ENCODE measurements at places on chromosomes 7 and 10. TPM values are rescaled to one million over a fixed set of nuclear protein-coding genes. Genes with fewer than 3 reads are reported as not detected.

DNA sequence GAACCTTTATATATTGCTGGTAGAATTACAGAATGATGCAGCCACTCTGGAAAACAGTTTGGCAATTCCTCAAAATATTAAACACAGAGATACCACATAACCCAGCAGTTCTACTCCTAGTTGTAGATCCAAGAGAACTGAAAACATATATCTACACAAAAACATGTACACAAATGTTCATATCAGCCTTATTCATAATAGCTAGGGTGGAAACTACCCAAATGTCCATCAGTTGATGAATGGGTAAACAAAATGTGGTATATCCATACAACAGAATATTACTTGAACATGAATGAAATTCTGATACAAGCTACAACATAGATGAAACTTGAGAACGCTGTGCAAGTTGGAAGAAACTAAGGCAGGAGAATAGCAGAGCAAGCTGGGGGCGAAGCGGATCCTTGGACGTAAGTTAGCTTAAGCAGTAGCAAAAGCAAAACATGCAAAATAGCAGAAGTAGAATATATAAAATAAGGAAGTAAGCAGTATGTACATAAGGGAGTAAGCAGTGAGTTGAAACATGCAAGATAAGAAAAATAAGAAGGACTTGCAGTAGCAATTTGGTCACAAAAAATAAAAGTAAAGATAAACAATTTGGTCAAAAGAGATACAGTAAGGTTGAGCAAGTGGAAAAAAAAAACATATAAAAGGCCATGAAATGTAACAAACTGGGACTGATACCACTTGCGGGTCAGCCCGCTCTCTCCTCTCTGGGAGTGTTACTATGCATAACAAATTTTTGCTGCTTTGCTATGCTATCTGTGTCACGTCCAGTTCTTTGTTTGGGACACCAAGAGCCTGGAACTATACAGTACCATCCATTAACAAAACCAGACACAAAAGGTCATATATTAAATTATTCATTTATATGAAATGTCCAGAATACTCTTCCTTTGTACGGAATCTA lies 18.0 kb upstream of the HILPDA start:
- DNase-seq, result no peak
- peaks cover 2% of the 10 kb centered on the region for H3K4me1 ChIP-seq
- no peak overlapping the region for H3K4me3 ChIP-seq
- H3K27ac ChIP-seq, result no peak overlapping the region
- H3K27me3 ChIP-seq, result peaks cover 15% of the 10 kb centered on the region
- H3K36me3 ChIP-seq, result no peaks in the 10 kb centered on the region

DNA sequence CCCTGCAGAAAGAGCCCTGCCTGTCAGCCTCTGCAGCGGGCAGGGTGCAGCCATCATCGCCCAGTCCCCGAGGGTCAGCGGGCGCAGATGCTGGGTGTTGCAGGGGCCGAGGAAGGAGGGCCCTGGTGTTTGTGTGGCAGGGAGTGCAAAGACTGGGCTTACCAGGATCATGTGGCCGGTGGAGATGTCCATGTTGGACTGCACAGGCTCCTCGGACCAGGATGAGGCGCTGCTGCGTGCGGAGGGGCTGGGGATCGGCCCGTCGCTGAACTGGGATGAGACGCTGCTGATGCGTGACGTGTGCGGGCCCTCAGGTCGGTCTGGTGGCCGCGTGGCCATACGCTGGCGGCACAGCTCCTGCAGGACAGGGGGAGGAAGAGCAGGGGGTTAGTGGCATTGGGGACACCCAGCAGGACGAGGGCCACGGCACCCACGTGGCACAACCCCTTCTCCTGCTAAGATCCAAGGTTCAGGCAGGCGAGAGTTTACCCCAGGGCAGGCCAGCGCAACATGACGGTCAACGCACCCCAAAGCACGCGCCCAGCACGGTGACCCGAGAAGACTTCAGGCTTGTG lies 319.5 kb downstream of the DNAJB6 start:
- H3K27me3 ChIP-seq, result no peaks in the 10 kb centered on the region
- no peaks in the 10 kb centered on the region for H3K36me3 ChIP-seq
- H3K4me3 ChIP-seq, result no peak overlapping the region
- no peak for DNase-seq

DNA sequence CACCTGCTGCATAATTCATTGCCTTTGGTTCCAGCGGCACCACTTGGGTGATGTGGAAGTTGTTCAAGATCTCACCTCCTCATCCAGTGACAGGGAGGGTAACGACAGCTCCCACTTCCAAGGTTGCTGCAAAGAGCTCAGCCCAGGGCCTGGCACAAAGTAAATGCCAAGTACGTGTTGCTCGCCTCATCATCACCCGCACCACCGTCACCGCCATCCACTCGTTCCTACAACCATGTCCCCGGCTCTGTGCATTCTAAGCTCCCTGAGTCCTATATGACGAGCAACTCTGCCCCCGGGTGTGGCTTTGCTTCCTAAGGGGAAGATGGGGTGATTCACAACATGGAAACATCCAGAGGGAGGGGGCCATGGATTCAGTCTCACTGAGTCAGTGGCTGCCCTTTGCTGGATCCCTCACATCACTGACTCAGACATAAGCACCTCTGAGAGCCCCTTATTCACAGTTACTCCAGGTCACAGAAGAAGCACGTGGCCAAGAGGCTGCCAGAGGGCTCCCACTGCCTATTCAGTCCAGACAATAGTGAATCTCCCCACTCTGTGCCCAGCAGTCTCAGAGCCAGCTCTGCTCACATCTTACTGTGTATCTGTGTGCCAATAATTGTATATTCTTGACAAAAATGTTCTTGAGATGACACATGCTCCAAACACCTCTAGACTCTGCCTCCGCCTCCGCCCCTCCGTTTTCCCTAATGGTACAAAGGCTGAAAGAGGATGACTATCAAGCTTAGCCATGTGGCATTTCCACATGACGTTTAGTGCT lies 159.1 kb downstream of the GFRA1 start:
- H3K4me3 ChIP-seq, result no peak overlapping the region
- H3K4me1 ChIP-seq, result no peaks in the 10 kb centered on the region
- H3K27me3 ChIP-seq, result no peaks in the 10 kb centered on the region
- no peak overlapping the region for H3K27ac ChIP-seq

DNA sequence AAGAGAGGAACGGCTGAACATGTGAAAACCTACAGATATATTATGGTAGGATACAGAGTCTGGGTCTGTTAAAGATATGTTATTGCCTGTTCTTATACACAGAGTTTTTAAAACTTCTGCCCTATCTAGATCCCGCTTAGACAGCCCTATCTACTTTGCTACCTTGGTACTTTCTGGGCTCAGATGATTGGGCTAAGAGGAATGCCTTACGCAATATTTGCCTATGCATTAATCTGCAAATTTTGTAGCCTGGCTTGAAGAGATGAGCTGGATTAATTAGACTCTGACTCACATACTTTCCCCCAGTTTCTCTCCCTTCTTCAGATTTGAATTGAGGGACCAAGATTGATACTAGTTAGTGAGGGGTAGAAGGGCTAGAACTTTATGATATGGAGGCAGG lies 33.6 kb upstream of the A1CF start:
- H3K36me3 ChIP-seq, result no peaks in the 10 kb centered on the region
- no peak overlapping the region for H3K4me3 ChIP-seq
- DNase-seq, result no peak
- H3K4me1 ChIP-seq, result no peaks in the 10 kb centered on the region

DNA sequence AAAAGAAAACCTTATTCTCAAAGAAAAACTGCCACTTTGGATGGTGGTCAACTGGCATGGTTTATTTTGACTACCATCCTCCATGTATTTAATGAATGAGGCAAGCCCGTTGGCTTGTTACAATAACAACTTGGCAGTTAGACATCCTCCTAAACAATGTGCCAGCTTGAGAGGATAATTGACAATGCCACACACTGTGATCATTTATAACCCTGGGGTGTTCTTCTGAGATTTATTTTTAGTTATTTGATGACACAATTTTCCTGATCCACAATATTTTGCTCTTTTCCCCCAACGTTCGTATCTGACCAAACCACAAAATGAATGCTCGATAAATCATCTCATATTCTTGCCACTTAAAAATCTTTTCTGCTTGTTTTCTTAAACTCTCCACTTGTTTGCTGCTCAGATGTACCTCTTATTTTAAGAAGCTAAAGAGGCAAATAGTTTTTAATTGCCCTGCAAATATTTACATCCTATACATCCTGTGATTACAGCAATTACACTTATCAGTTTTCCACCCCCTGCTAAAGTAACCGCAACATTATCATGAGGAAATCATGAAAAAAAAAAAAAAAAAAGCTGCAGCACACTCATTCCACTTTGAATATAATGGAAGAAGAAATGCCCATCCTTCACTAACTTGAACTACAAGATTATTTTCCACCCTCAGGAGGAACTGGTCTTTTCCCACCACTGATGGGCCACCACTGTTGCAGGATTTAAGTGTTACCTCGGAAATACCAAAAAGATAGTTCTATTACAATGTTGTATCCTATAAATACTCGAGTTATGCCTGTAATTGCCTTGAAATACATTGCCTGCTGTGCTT lies 119.9 kb downstream of the MBL2 start:
- H3K36me3 ChIP-seq, result no peaks in the 10 kb centered on the region
- DNase-seq, result no peak
- H3K4me1 ChIP-seq, result no peaks in the 10 kb centered on the region

GRCh38 chr7:42236976-42237810 lies at the start of gene GLI3:
Gene GLI3, minus strand, starts transcription at chr7:42237209. Its CDS starts 13,956 bp downstream, at chr7:42223253.
- H3K4me1 ChIP-seq, result peaks cover 5% of the 10 kb centered on the region
- peak within 1 kb of the TSS; percentile 81 for H3K4me3 ChIP-seq
- no peaks in the 10 kb centered on the region for H3K36me3 ChIP-seq
- H3K27ac ChIP-seq, result no peak within 1 kb of the TSS
- DNase-seq, result peak; percentile 64

GRCh38 chr7:66330961-66331360 lies 125.8 kb downstream of the TPST1 start:
- no peaks in the 10 kb centered on the region for H3K36me3 ChIP-seq
- H3K27ac ChIP-seq, result no peak overlapping the region
- peaks cover 1% of the 10 kb centered on the region for H3K27me3 ChIP-seq
- no peak for DNase-seq
- H3K4me1 ChIP-seq, result no peaks in the 10 kb centered on the region
- no peak overlapping the region for H3K4me3 ChIP-seq

DNA sequence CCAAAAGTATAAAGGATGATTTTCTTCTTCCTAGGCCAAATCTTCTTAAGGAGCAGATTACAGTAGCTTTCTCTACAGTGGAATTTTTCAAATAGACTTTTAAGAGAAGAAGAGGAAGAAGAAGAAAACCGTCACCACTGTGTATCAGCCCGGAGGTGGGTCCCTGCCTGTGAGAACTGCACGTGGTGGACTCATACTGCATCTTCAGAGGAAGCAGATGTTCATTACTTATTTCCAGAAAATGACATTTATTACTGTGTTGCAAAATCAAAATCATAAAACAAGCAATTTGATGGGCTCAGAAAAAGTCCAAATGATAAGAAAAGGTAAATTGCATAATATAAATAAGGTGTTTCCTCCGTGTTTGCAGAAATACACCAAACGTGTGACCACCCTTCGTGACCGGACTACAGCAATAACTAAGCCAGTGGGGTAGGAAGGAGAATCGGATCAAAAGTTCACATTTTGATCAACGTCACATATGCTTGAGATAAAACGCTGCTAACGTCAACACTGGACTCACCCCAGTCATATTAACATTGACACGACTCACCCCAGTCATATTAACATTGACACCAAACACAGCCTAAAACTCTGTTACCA lies 179.2 kb downstream of the PTPRN2 start:
- H3K36me3 ChIP-seq, result no peaks in the 10 kb centered on the region
- H3K27ac ChIP-seq, result no peak overlapping the region
- H3K4me3 ChIP-seq, result no peak overlapping the region
- no peaks in the 10 kb centered on the region for H3K4me1 ChIP-seq
- H3K27me3 ChIP-seq, result no peaks in the 10 kb centered on the region

GRCh38 chr10:50385624-50386023 lies 134.3 kb upstream of the ASAH2 start:
- H3K4me1 ChIP-seq, result peaks cover 9% of the 10 kb centered on the region
- H3K4me3 ChIP-seq, result no peak overlapping the region
- no peaks in the 10 kb centered on the region for H3K36me3 ChIP-seq
- no peaks in the 10 kb centered on the region for H3K27me3 ChIP-seq

Gene ACHE
- total RNA-seq, result not detected

Gene EPO
- total RNA-seq, result not detected

Gene CYP3A7
- total RNA-seq, result not detected

Data from activated CD4-positive, alpha-beta T cell treated with anti-CD3 and anti-CD28 coated beads, Interleukin-2, amount 10 ng/mL, durations not matched to agents 24 days and 14 days (primary cell).